ENCODE measurements at places on chromosomes 1 and 21. TPM values are rescaled to one million over a fixed set of nuclear protein-coding genes. Genes with fewer than 3 reads are reported as not detected.

DNA sequence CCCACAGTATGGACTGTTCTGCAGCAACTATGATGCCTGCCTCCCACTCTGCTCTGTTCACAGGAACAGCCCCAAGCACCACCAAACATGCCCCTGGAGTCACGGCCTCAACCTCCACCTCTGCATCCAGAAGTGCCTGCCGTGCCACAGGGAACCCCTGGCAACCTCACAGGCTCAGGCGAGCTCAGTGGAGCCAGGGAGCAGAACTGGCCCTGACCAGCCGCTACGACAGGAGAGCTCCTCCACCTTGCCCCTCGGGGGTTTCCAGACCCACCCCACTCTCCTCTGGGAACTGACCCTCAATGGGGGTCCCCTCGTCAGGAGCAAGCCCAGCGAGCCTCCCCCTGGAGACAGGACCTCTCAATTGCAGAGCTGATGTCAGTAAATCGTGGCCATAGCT is 13.0 kb downstream of the MRAP start:
- no peak for DNase-seq
- no peak overlapping the region for H3K4me3 ChIP-seq
- H3K27me3 ChIP-seq: no peaks in the 10 kb centered on the region
- H3K36me3 ChIP-seq: no peaks in the 10 kb centered on the region
- H3K27ac ChIP-seq: no peak overlapping the region
- peaks cover 6% of the 10 kb centered on the region for H3K4me1 ChIP-seq

DNA sequence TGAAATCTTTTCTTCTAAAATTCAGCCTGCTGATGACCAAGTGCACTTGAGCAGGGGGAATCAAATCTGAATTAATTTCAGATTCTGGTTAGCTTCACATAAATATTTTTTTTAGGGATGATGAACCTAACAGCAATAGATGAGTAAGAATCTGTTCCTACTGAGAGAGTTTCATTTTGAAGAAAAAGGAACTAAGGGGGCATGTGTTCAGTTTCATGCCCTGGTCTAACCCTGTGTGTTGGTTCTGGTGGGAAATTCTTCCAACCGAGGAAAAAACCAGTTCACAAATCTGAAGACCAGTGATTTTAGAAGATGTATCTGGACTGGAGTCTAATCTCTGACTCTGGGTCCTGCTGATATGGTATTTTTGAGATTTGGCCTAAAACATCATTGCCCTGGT is 13.7 kb downstream of the SELL start:
- no peaks in the 10 kb centered on the region for H3K27me3 ChIP-seq
- DNase-seq: no peak
- no peaks in the 10 kb centered on the region for H3K4me1 ChIP-seq

GRCh38 chr21:42542196-42542595 is 28.5 kb downstream of the SLC37A1 start:
- H3K27ac ChIP-seq: no peak overlapping the region
- H3K4me1 ChIP-seq: no peaks in the 10 kb centered on the region
- no peak overlapping the region for H3K4me3 ChIP-seq
- H3K27me3 ChIP-seq: no peaks in the 10 kb centered on the region

DNA sequence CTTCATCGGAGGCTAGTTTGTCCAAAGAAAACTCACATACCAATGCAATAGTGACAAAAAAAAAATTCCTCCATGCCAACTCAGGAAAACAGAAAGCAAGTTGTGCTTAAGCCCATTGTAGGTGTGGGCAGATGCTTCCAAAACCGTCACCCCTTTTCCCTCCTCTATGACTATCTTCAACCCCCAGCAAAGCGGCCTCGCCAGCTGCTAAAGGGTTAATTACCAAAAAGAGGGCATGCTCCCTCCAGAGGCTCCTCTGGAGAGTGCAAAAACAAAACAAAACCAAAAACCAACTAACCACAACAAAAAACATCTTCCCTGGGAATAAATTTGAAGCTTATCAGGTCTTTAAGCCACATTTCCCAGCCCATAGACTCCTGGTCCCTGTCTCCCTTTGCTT is 1.2 kb downstream of the LMOD1 start:
- peak overlapping the region; percentile 26 for H3K27ac ChIP-seq
- DNase-seq: no peak
- peaks cover 43% of the 10 kb centered on the region for H3K4me1 ChIP-seq

- H3K36me3 ChIP-seq: no peaks in the 10 kb centered on the region
- H3K27ac ChIP-seq: peak overlapping the region; percentile 21
- no peaks in the 10 kb centered on the region for H3K27me3 ChIP-seq
- DNase-seq: no peak
- no peak overlapping the region for H3K4me3 ChIP-seq
These were observed 17.7 kb downstream of the CBR1 start for GRCh38 chr21:36087362-36088138.

- no peaks in the 10 kb centered on the region for H3K27me3 ChIP-seq
- DNase-seq: peak; percentile 97
- no peaks in the 10 kb centered on the region for H3K36me3 ChIP-seq
These were observed 791 bp upstream of the MAST2 start for GRCh38 chr1:45802343-45803298.

DNA sequence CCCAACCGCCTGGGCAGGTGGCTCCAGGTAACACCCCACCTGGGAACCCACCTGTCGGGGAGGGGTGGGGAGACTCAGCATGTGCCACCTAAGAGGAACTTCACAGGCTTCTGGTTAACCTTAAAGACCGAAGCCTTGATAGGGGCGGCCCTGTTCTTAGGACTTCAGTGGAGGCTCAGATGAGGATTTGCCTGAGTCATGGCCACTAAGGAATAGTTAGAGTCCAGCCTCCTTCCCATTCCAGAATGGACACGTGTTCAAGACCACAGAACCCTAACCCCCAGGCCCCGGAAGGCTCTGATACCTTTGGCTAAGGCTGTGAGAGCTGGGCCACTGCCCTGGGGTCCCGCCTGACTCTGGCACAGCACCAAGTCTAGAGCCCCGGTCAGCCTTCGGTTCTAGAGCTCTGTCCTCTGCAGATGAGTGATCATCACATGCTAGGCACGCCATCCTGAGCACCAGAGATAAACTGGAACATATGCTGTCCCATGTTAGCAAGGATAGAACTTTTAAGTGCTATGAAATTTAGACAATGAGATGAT is 20.3 kb downstream of the PADI6 start:
- H3K36me3 ChIP-seq: no peaks in the 10 kb centered on the region
- H3K4me1 ChIP-seq: no peaks in the 10 kb centered on the region
- H3K27ac ChIP-seq: no peak overlapping the region
- H3K27me3 ChIP-seq: no peaks in the 10 kb centered on the region
- no peak for DNase-seq

DNA sequence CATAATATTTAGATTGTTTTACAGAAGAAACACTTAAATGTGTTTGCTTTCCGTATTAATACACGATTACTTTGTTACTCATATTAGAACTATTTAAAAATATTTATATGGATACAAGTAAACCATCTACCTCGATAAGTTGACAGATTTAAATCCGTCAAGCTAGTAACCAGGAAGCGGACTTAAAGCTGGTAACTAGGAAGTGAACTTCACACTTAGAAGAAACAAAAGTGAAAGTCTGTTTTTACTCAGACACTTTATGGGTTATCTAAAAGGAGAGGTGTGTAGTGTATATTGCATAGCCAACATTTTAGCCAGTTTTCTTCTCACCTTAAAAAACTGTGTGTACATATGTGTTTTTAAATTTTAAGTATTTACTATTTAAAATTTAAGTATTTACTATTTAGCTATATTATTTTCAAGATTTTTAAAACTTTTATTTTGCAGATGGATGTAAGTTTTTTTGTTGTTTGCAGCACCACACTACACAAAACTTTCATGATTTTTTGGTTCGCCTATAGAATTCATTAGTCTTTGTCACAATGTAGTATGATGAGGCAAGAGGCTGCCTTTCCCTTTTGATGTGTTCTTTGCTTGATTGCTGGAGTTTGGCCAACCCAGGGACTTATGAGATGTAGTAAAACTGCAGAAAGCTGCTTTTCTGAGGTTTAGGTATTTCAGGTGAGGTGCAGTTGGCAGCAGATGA is 2.7 kb downstream of the USP25 start:
- DNase-seq: no peak
- no peak overlapping the region for H3K27ac ChIP-seq
- H3K36me3 ChIP-seq: no peaks in the 10 kb centered on the region
- H3K4me3 ChIP-seq: peak overlapping the region; percentile 89
- H3K27me3 ChIP-seq: no peaks in the 10 kb centered on the region
- H3K4me1 ChIP-seq: peaks cover 15% of the 10 kb centered on the region

DNA sequence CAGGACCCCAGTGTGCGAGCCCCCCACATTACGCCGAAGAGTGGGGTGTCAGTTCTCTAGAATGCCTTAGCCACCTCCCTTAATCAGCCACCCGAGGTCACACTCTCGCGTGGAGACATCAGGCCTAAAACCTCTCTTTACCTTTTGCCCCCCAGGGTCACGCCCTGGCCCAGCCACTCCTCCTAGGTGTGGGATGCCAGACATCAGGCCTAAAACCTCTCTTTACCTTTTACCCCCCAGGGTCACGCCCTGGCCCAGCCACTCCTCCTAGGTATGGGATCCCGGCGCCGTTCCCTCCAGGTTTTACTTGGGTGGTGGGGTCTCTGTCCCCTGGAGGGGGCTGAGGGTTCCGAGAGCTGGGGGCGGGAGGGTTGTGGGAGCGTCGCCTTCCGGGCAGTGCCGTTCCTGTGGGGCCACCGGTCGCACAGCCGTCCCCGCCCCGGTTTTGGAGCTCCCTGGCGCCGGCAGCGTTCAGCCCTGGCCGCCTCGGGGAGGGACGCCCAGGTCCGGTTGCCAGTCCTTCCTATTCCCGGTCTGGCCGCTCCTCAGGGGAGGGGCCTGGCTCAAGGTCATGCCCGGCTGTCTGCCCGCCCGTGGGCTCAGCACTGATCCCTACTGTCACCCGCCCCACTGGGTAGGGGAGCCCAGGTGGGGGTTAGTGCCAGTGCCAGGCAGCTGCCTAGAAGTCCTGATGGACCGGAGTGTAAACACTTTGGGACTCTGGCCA is 882 bp downstream of the VPS13D start:
- peak overlapping the region; percentile 86 for H3K27ac ChIP-seq

DNA sequence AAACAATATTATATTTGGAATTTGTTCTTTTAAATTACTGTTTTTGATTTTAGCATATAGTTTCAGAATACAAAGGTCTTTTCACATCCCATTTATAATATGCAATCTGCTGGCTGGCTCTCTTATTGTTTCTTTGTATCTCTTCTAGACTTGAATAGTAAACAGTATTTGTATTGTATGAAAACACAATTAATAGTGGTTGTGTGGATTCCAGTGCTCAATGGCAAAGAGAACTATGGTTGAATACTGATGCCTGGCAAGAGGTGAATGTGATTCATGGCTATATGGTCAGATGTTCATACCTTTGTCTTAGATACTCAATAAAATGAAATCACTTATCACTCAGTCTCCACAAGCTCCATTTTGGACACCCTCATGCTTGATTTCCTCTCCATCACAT is 37.2 kb downstream of the OR6Y1 start:
- H3K4me1 ChIP-seq: no peaks in the 10 kb centered on the region
- no peaks in the 10 kb centered on the region for H3K36me3 ChIP-seq
- no peak for DNase-seq
- no peaks in the 10 kb centered on the region for H3K27me3 ChIP-seq
- H3K4me3 ChIP-seq: no peak overlapping the region

DNA sequence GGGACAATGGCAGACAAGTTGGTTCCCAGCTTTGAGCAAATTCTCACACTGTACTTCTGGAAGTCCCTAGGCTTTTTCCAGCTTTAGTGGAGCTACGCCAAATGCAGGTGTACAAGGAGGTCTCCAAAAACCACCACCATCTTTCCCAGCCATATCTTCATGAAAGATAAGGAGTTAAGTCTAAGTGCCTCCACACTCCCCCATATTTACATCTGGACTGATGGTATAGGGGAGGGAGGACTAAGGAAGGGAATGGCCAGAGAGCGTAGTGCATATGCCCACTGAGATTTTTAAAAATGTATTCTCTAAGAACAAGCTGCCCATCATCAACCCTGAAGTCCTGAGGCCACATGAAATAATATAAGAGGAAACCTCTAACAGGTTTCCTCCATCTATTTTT is 161.3 kb downstream of the TGFBR3 start:
- H3K27ac ChIP-seq: no peak overlapping the region
- no peaks in the 10 kb centered on the region for H3K36me3 ChIP-seq
- H3K27me3 ChIP-seq: no peaks in the 10 kb centered on the region
- DNase-seq: no peak

GRCh38 chr1:18900303-18900841 is 2.0 kb downstream of the ALDH4A1 start:
- H3K27me3 ChIP-seq: no peaks in the 10 kb centered on the region
- no peak overlapping the region for H3K27ac ChIP-seq
- no peaks in the 10 kb centered on the region for H3K36me3 ChIP-seq
- peaks cover 16% of the 10 kb centered on the region for H3K4me1 ChIP-seq
- H3K4me3 ChIP-seq: no peak overlapping the region
- no peak for DNase-seq

DNA sequence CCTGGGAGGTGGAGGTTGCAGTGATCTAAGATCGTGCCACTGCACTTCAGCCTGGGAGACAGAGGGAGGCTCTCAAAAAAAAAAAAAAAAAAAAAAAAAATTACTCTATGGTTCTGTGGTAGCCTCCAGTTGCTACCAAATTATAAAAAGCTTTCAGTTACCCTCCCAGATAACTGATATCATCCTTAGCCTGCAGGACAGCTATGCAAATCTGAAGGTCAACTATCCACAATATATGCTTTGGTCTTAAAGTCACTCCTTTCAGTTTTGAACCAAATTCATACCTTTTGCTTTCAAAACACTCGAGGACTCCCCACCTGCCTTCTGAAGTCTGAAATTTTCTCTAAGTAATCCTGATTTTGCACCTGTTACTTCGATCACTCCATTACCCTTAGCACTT is 3.1 kb downstream of the MIXL1 start:
- H3K27me3 ChIP-seq: peaks cover 16% of the 10 kb centered on the region
- H3K4me3 ChIP-seq: no peak overlapping the region
- H3K27ac ChIP-seq: no peak overlapping the region
- no peaks in the 10 kb centered on the region for H3K4me1 ChIP-seq
- no peak for DNase-seq

- no peaks in the 10 kb centered on the region for H3K36me3 ChIP-seq
- no peaks in the 10 kb centered on the region for H3K4me1 ChIP-seq
- H3K4me3 ChIP-seq: no peak overlapping the region
- peaks cover 37% of the 10 kb centered on the region for H3K27me3 ChIP-seq
- H3K27ac ChIP-seq: no peak overlapping the region
These were observed 20.7 kb downstream of the SIM2 start for GRCh38 chr21:36719614-36720013.

GRCh38 chr1:182968836-182969734 is 16.1 kb upstream of the SHCBP1L start:
- no peaks in the 10 kb centered on the region for H3K36me3 ChIP-seq
- no peaks in the 10 kb centered on the region for H3K4me1 ChIP-seq
- H3K27me3 ChIP-seq: no peaks in the 10 kb centered on the region
- no peak overlapping the region for H3K27ac ChIP-seq

DNA sequence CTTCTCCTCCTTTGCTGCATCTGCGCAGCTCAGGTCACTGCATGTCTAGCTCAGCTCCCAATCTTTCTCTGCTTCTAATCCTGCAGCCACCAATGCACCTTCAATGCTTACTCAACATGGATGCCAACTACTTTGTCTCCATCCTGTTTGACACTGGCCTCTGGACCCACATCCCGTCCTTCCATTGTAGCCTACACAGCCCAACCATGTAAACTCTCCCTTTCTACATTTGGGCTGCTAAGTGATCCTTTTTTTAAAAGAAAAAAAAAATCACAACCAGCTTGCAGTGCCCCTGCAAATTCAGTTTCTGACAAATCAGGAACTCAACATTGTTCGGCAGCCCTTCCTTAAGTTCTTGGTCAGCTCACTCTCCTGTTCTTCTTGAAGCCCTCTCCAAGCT is 9.4 kb upstream of the CRABP2 start:
- DNase-seq: no peak
- no peak overlapping the region for H3K27ac ChIP-seq
- H3K4me1 ChIP-seq: peaks cover 12% of the 10 kb centered on the region
- H3K4me3 ChIP-seq: no peak overlapping the region
- no peaks in the 10 kb centered on the region for H3K36me3 ChIP-seq

Gene TINAGL1
- total RNA-seq: 71.3 TPM

Gene FYB2
- not detected for total RNA-seq

Gene CLCA4
- total RNA-seq: not detected

Gene TNFRSF9
- not detected for total RNA-seq

Gene ST6GALNAC5
- 7.6 TPM for total RNA-seq
